ENCODE measurements at places on chromosomes 4 and X. TPM values are rescaled to one million over a fixed set of nuclear protein-coding genes. Genes with fewer than 3 reads are reported as not detected.
A peak's percentile ranks its signal among the peaks of the same experiment; 100 is the strongest.

- H3K27me3 ChIP-seq, result peaks cover 9% of the 10 kb centered on the region
- H3K27ac ChIP-seq, result no peak overlapping the region
- DNase-seq, result no peak
- no peak overlapping the region for H3K4me3 ChIP-seq
- H3K4me1 ChIP-seq, result peaks cover 7% of the 10 kb centered on the region
- H3K36me3 ChIP-seq, result no peaks in the 10 kb centered on the region
Measured at GRCh38 chr4:52586069-52586468, 73.0 kb downstream of the USP46 start.

DNA sequence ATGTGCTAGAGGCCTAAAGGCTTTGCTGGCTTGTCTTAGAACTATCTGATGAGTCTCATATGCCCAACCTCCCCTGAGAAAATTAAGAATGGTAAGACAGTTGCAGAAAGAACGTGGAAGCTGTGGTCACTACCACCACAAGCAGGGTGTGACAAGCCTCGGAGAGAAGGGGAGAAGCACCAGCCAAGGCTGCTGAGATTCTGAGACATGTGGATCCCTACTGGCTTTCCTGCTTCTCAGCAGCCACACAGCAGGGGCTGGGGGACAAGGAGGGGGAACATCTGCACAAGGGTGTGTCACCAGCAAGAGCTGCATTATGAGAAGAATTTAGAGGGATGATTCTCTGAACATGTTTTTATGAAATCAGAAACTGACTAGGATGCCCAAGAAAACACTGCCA lies 19.4 kb downstream of the TAPT1 start:
- DNase-seq, result peak; percentile 16
- H3K4me1 ChIP-seq, result peaks cover 59% of the 10 kb centered on the region
- no peaks in the 10 kb centered on the region for H3K27me3 ChIP-seq
- H3K27ac ChIP-seq, result peak overlapping the region; percentile 24

- no peaks in the 10 kb centered on the region for H3K27me3 ChIP-seq
- no peak overlapping the region for H3K4me3 ChIP-seq
- DNase-seq, result no peak
- H3K27ac ChIP-seq, result no peak overlapping the region
- no peaks in the 10 kb centered on the region for H3K4me1 ChIP-seq
Measured at GRCh38 chrX:1423215-1423614, 29.5 kb downstream of the ASMTL start.

DNA sequence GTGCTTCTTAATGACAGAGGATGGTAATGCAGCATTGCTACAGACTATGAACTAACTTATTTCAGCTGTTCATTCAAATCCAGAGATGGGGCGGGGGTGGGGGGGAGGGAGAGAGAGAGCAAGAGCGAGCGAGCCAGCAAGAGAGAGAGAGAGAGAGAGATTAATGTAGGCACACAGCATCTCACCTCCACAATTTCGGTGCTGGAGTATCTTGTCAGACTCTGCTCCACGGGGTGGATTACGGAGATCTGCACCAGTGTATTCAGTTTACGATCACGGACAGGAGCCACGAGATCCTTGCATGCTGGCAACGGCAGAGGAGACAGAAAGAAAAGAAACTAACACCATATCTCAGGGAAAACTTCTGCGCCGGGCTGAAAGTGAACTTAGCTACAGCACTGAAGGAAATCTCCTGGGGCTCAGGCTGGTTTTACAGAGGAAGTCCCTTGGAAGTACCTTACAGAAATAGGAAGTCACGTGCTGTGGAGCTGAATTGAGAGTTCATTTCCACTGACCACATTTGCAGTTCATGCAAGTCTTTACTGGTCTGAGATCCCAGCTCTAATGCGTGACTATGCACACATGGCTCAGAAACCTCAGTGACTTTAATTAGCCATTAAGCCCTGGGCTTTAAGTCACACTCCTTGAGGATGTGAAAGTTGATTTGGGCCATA lies 440.9 kb downstream of the INPP4B start:
- H3K27ac ChIP-seq, result peak overlapping the region; percentile 98
- peak overlapping the region; percentile 88 for H3K4me3 ChIP-seq
- H3K4me1 ChIP-seq, result peaks cover 66% of the 10 kb centered on the region
- H3K27me3 ChIP-seq, result no peaks in the 10 kb centered on the region

DNA sequence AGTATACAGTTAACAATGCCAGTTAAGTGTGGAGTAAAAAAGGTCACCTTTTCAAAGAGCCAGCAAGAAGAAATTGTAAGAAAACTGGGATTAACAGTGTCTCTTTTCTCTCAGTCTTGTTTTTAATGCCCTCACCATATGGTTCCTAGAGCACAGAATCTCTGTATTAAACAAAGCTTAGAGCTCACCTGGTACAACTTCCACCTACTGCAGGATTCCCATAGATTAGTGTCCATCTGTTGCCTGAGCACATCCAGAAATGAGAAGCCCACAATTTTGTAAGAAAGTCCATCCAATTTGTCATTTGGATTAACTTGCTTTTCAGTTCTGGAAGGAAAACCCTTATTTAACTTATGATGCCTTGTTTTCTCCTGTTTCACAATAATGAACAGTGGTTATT lies 1037.1 kb downstream of the STPG2 start:
- DNase-seq, result no peak
- H3K27ac ChIP-seq, result no peak overlapping the region
- H3K36me3 ChIP-seq, result no peaks in the 10 kb centered on the region
- no peaks in the 10 kb centered on the region for H3K27me3 ChIP-seq
- H3K4me3 ChIP-seq, result no peak overlapping the region

DNA sequence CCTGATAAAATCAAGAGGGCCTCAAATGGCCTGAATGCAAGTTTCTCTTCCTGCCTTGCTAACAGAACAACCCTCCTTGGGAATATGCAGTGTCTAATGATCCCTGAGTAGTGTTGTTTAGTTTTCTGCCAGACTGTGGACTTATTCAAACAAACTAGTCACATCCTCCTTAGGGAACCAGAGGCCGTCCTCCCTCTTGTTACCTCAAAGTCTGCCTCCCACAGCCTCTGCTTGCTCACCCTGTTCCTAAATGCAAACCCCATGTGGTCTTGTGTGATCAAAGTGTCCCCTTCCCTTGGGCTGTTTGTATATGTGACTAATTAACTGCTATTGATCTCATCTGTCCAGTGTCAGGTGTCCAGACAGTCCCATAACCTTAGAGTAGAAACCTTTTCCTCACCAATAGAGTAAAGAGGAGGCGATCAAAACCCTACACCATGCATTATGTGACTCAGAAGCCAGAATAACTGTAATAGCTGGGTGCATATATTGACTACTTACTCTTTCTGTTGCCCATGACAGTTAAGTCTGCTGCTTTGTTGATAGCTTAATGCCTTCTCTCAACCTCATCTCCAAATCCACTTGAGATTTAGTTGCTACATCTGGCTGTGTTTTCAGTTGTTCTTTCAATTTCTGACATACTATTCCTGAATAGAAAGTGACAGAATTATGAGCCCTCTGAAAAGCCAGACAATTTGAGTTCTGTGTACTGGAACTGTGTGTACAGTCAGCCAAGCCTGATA lies 473.0 kb upstream of the NWD2 start:
- H3K36me3 ChIP-seq, result no peaks in the 10 kb centered on the region
- H3K4me3 ChIP-seq, result no peak overlapping the region
- H3K4me1 ChIP-seq, result no peaks in the 10 kb centered on the region
- no peak overlapping the region for H3K27ac ChIP-seq
- no peaks in the 10 kb centered on the region for H3K27me3 ChIP-seq
- no peak for DNase-seq

- no peak overlapping the region for H3K4me3 ChIP-seq
- no peak overlapping the region for H3K27ac ChIP-seq
- H3K4me1 ChIP-seq, result no peaks in the 10 kb centered on the region
- DNase-seq, result no peak
- no peaks in the 10 kb centered on the region for H3K27me3 ChIP-seq
- H3K36me3 ChIP-seq, result no peaks in the 10 kb centered on the region
Measured at GRCh38 chr4:140271553-140271952, 101.9 kb upstream of the SCOC start.

- H3K4me3 ChIP-seq, result no peak overlapping the region
- H3K36me3 ChIP-seq, result no peaks in the 10 kb centered on the region
- no peak overlapping the region for H3K27ac ChIP-seq
Measured at GRCh38 chr4:187179086-187180058, 455.7 kb upstream of the FAT1 start.

ETDA gene
- not detected for total RNA-seq

PAK3 gene
- 0.18 TPM for total RNA-seq

NUDT10 gene
- total RNA-seq, result 4.9 TPM

All from activated CD8-positive, alpha-beta T cell treated with anti-CD3 and anti-CD28 coated beads for 36 hours (primary cell).